ENCODE measurements at places on chromosomes 12 and 14.

GRCh38 chr14:35122696-35123387 lies 490 bp downstream of the PRORP start:
- no peak for DNase-seq

DNA sequence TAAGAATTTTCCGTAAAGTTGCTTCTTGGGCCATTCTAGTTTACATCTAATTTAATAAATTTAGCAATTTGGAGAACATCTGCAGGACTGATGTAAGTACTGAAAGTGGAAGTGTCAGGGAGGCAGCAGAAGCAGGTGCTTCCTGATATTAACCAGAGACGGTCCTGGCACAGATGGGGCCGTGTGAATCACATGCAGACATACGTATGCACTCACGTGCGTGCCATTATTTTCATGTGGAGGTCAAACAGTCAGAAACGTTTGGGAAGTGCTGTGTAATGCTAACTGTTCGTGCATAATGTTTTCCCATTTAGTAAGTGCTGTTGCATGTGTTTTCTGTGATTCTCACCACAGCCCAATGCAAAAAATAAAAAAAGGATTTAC lies 87.8 kb upstream of the DYNC1H1 start:
- peak; percentile 52 for DNase-seq

- no peak for DNase-seq
These were observed 37.2 kb upstream of the TUBA1C start for GRCh38 chr12:49227713-49228112.

GRCh38 chr14:59728304-59728703 lies 142.3 kb downstream of the RTN1 start:
- DNase-seq: no peak

DNA sequence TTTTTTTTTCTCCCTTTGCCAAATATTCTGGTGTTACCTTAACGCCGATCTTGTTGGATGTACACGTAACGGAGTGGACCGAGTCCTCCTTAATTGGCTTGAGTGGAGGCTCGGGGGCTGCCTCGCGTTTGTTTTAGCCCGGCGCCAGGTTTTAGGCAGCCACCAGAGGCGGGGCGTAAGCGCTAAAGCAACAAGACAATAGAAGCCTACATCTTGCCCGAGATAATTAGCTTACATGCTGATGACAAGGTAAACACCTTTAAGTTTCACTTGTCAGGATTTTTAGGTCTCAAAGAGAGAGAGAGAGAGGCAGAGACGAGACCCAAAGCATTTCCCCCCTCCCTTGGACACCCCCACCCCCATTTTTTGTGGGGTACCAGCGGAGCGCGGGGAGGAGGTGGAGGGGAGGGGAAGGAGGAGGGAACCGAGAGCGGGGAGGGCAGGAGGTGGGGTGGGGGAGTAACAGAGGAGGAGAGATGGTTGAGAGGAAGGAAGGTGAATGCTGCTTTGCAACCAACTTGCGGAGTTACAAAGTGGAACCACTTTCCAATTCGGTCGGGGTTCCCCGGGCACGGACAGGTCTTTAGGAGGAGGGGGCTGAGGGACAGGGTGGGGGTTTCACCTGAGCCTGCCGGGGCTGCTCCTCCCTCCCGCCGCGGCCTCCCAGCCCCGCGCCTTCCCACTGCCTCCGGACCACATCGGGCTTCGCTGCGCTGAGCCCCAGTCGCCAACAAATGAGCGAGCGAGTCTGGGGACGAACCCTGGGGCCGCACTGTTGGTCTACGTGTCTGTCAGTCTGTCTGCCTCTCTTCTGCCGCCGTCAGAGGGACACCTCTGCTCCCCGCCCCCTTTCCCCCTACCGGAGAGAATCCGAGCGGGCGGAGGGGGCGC lies at the start of gene NKX2-1:
Gene NKX2-1 (minus strand): TSS at position 802 of the 891 bp plus-strand sequence. CDS start 103 bp downstream, at position 699.
- DNase-seq: no peak

GRCh38 chr14:80325688-80326087 lies 114.4 kb upstream of the DIO2 start:
- no peak for DNase-seq

- DNase-seq: peak; percentile 86
These were observed 9.8 kb upstream of the SSTR1 start for GRCh38 chr14:38197784-38198335.

DNA sequence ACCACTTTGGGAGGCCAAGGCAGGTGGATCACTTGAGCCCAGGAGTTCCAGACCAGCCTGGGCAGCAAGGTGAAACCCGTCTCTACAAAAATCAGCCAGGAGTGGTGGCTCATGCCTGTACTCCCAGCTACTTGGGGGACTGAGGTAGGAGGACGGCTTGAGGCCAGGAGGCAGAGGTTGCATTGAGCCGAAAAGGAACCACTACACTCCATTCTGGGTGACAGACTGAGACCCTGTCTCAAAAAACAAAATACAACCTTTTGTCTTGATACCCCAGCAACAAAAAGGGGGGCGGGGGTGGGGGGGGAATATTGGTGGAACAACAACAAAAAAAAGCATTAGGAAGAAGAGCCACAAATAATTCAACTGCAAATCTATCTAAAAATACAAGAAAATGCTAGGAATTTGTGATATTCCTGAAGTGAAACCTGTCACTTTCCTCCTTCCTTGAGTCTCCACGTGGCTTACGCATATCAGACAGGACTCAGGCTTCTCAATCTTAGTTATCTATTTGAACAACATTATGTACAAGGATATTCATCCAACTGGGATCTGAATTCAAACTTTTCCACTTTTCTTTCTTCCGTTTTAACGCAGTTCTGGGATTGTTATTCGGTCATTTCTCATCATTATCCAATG lies 1.3 kb downstream of the R3HDM2 start:
- DNase-seq: no peak

- DNase-seq: no peak
These were observed 23.5 kb downstream of the GPHB5 start for GRCh38 chr14:63295231-63295685.

DNA sequence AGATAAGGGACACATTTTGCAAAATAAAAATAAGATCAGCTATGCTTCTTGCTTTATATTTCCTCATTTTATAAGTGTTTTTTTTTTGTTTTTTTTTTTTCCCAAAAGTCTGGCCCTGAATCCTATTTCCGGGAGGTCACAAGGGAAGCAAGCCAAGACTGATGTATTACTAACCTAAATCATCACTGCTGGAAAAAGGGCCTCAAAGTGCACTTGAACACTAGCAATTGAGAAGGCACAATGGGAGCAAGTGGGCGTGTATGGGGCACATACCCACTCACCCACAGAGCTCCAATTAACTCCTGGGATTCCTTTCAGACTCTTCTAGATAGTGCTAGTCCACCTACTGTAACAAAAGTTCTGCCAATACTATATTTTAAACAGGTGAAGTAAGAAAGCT lies 58.8 kb downstream of the STON2 start:
- DNase-seq: no peak

DNA sequence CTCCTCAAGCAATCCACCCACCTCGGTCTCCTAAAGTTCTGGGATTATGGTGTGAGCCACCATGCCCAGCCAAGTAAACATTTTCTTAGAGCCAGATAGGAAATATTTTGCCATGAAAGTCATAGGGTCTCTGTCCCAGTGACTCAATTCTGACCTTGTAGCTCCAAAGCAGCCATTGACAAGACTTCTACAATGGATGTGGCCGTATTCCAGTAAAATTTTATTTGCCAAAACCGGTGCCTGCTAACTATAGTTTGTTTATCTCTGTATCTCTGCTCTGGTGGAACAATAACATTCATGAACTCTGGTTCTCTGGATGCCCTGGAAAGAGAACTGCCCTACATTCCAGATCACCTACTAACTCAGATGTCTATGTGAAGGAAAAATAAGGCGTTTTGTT lies 54.6 kb upstream of the USP44 start:
- no peak for DNase-seq

DNA sequence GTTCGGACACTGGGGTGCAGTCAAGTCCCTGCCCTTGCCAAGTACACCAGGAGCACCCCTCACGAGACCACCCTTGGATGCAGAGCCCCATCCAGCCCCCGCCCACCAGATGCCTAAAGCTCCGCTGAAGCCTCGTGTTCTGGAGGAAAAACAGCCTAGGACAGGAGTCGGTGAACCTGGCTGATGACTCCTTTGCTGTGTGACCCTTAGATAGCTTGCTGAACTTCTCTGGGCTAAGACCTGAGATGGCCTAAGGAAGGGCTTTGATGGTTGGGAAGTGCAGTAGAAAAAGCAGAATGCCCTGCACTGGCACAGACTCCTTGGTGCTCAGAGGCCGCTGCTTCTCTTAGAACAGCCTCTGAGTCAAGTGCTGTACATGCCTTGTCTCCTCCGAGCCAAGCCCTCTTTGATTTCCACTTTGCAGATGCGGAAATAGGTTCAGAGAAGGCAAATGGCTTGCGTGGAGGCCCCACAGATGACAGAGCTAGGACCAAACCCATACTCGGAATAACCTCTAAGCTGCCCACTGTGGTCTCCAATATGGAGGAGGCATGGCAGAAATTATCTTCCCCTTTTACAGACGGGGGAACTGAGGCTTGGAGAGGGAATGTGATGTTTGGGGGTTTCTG lies 52.3 kb downstream of the MVK start:
- DNase-seq: no peak

- DNase-seq: peak; percentile 31
These were observed 179.6 kb downstream of the TMEM117 start for GRCh38 chr12:44015333-44015941.

- DNase-seq: no peak
These were observed 24.7 kb downstream of the SUSD6 start for GRCh38 chr14:69635981-69636639.

GRCh38 chr14:84804895-84805294 lies 725.0 kb upstream of the FLRT2 start:
- DNase-seq: no peak

- peak; percentile 29 for DNase-seq
These were observed 199.1 kb downstream of the FOXN3 start for GRCh38 chr14:89217891-89218290.

- no peak for DNase-seq
These were observed 74.7 kb downstream of the LLPH start for GRCh38 chr12:66055837-66056319.

GRCh38 chr12:90275088-90275487 lies 566.5 kb upstream of the ATP2B1 start:
- no peak for DNase-seq

GRCh38 chr12:71524626-71525025 lies 85.0 kb downstream of the LGR5 start:
- DNase-seq: no peak

DNA sequence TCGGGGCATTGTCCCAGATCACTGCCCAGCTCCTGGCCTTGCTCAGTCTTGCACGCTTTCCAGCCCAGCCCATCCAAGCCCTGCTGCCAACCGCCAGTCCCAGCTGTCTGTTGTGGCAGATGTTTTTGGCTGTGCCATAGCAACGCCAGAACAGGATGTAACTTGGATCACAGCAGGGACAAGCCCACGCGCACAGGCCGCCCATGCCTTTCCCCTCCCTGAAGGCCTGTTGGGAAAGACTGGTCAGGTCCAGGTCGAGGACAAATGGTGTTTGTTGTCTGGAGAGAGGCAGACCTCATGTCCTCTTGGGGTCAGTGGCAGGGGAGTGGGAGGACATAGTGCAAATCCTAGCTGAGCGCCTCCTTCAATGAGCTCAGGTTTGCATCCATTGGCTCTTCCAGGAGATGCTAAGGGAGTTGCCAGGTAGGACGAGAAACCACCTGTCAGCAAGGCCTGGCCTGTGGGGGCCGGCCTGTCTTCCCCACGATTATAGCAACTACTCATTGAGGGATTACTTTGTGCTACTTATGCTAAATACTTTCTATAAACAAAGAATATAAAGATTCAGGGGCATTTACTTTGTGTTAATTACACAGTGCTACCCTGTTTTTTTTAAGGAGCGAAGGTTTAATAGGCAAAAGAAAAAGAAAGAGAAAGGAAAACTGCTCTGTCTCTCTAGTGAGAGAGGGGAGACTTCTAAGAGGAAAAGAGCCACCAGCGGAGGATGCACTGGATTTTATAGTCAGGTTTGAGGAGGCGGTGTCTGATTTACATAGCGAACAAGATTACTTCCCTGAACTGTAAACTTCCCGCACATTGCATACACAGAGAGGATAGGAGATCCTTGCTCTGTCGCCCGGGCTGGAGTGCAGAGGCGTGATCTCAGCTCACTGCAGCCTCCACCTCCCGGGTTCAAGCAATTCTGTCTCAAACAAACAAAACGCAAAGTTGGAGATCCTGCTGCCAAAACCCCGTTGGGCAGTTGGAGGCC lies 42.8 kb upstream of the CORO1C start:
- DNase-seq: peak; percentile 12

DNA sequence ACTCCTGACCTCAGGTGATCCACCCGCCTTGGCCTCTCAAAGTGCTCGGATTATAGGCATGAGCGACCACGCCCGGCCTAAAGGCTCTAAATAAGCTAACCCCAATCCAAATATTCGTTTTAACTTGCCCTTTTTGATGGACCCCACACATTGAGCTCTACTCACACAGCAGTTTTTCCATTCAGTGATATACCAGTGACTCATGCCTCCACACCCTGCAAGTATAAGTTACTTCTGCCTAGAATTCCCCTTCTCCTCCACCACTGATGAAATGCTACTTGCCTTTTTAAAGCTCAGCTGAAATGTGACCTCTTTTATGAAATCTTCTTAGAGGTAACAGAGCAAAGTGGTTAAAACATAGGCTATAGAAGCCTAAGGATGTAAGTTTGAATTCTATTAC lies 68.8 kb downstream of the EXOC5 start:
- DNase-seq: peak; percentile 9

- no peak for DNase-seq
These were observed 53.5 kb downstream of the FRS2 start for GRCh38 chr12:69523433-69524330.

DNA sequence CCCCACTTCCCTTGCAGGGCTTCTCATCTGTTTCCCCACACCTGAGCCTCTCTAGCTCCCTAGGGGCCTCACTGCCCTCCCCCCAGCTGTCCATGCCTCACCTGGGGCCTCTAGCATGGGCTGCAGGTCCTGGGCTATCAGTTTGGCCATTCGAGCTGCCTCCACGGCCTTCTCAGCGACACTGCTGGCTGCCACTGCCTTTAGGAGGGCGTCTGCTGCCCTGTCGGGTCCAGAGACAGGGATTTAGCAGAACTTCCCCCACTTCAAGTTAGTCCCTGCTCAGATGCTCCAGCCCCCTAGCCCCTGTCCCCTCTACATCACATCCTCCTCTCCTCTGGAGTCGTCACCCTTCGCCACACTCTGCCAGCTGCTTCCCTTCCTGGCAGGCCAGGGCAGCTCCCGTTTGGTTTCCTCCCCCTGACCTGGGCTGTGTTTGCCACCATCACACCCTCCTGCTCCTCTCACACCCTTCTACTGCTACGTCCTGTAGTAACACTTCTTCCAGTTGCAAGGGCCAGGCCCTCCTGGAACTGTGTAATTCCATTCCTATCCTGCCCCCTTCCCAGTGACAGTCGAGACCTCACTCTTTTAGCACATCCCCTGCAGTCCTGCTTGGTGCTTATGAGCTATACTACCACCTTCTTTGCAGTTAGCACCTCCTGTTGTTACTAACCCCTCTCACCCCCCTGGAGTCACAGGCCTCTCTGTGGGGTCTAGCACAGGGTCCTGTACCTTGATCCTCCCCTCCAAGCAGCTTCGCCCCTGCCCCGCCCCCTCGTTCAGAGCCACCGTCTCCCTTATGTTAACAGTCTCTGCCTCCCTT lies 4.3 kb upstream of the AP1G2 start:
- no peak for DNase-seq

Data from fibroblast of skin of left quadriceps (primary cell).